ENCODE measurements at places on chromosomes 3 and 15.

DNA sequence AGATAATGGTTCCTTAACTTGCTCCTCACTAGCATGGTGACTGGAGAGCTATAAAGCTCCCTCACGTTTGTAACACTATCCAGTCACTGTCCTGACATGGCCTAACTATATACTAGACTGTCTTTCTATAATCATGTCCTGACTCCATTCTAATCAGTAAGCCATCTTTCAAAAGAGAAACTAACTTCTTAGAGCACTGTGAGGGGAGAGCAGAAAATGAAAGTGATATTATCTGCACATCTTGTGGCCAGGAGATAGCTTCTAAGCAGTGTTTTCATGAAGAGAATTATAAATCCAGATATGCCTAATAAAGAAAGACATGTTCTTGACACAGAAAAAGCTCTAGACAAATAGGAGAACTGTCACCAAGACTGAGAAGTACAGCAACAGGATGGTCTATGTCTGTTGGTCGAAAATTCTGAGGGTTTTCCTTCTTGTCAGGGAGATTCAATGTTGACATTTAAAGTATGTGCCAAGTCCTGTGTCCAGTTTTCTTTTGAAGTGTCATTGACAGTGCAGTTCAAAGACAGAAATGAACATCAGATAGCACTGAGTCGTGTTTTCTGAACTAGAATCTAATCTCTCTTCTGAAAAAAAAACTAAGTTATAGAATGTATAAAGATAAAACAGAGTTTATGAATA, 230.6 kb upstream of the PEX5L start:
- no peak for DNase-seq

GRCh38 chr15:37765786-37766185, 168.7 kb upstream of the TMCO5A start:
- DNase-seq = no peak

GRCh38 chr3:179735321-179735720, 82.5 kb downstream of the USP13 start:
- DNase-seq = no peak

DNA sequence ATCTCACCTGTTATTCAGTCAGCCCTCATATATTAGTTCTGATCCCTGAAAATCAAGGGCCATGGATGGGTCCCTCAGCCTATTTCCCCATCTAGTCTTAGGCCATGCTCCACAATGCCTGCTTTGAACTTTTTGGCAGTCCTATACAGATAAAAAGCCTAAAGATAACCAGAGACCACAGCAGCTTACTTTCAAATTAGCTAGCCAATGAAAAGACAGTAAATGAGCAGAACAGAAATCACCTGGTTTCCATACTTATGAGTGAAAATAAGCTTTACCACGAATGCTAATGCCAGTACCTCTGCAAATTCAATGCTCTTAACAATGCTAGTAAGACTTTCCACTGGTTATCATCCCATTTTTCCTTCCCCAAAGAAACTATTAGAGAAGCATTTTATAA, 141.6 kb upstream of the SPRED1 start:
- no peak for DNase-seq

DNA sequence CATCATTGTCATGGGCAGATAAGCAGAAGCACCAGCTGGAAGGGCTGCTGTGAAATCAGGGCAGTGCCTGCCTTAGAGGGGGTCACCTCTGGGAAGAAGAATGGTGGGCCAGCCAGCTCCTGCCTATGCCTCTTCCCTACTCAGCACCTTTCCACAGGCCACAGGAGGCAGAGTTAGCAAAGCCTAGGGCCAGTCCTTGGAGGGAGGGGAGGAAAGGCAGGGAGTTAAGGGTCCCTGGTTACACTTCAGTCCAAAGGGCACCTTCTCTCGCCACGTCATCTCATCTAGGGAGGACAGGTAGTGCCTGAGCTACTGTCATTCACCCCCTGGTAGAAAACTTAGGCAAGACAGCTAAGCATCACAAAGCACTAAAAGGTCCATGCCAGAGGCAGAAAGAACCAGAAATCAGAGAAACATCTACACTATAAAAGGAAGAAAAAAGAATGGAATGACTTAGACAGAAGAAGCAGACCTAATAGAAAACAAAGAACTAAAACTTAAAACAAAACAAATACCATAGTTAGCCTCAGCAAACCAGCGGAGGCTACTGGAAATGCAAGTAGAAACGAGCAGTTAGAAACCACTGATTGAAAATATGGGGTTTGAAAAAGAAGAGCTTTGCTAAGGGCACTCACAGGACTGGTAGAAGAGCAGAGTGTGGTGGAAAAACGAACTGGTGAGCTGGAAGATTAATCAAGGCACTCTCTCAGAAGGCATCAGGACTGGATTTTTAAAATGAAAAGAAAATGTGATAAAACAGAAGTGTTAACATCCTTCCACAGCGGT, 84.2 kb downstream of the OSBPL10 start:
- DNase-seq = no peak

DNA sequence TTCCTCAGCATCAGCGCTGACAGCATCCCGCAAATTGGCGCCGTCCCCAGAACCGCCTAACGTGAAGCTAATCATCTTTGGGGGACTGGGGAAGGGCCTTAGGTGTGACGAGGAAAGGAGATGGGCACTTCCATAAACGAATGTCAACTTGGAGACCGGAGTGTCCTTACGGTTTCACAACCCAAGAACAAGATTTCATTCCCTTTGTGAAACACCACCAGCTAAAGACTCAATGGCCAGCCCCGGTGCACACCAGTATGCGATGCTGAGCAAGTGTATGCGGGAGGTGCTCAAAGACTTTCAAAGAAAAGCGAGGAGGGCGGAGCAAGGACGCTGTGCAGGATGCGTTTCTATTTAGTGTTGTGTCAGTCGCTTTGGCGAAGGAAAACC, 759 bp upstream of the TTBK2 start:
- peak; percentile 29 for DNase-seq

- no peak for DNase-seq
Observed at GRCh38 chr15:82951472-82952157, 905 bp downstream of the HOMER2 start.
